Pancreas (tissue), 10 donors: ENCODE measurements at places on chromosomes 11 and 22.

- DNase-seq, result no peak
These were observed 84.2 kb upstream of the WNT7B start for GRCh38 chr22:46061124-46061500.

DNA sequence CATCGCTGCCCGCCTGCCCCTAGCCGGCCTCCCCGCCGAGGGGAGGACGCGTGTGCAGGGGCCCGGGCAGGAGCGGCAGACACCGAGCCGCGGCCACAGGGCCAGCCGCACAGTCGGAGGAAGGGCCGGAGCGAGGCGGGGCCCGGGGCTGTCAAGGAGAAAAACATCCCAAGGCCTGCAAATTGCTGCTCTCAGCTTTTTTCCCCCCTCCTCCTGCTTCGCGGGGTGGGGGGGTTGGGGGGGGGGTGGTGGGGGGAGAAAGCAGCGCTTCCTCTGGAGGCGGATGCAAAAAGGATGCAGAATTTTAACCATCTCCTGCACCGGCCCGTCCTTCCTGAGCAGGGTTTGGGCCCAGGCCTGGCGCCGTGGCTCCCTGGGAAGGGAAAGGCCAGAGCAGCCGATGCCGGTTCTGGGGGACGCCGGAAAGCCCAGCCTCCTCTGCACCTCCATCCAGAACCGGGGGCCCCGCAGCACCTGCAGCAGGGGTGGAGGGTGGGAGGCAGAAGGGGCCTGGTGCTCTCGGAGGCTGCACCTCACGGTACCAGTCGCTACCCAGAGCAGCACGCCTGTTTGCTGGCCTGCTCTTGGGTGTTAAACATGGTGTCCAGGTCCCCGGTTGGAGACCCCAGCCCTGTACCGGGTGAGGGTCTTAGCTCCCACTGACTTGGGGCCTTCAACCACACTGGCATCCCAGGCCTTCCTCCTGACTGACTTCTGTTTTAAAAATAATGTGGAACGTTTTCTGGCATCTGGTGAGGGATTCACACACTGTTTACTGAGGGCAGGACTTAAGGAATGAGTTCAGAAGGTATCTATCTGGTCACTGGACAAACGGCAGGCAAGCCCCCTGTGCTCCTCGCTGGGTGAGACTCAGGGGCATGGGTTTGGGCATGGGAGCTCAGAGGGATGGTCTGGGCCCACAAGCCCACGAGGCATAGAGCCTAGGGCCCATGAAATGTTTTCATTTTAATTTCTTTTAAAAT is 77.4 kb upstream of the WNT7B start:
- peak; percentile 74 for DNase-seq

- DNase-seq, result no peak
These were observed 16.9 kb downstream of the UPB1 start for GRCh38 chr22:24512043-24512442.

- DNase-seq, result no peak
These were observed 509.4 kb upstream of the API5 start for GRCh38 chr11:42802201-42802899.

DNA sequence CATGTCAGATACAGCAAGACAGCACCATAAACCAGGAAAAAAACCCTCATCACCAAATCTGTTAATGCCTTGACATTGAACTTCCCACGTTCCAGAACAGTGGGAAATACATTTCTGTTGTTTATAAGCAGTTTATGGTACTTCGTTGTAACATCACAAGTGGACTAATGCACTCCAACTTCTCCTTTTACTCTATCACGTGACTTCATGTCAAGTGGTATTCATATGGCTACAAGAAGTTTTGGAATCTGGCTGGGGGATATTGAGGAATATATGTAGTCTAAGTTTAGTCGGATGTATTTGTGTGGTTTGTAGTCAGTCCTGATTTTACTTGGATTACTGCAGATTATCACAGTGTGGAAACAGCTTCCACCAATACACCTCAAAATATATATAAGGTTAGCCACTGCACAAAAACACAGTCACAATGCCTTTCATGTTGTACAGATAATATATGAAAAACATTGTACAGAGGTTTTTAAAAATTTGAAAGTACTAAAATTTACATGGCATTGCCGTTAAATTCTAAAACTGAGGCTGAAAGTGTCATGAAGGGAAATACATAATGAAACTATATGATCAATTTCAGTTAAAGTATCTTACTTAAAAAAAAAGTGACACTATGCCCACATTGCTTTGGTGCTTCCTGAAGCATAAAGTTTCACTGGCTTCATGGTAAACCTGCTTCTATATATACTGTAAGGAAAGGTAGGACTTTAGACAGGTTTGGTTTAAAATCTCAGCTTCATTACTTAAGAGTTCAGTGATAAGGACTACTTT is 134.1 kb downstream of the CASP12 start:
- no peak for DNase-seq

GRCh38 chr22:25166266-25167040 is 33.2 kb upstream of the CRYBB3 start:
- DNase-seq, result no peak

GRCh38 chr22:31789803-31790202 is 36.0 kb downstream of the DEPDC5 start:
- no peak for DNase-seq

DNA sequence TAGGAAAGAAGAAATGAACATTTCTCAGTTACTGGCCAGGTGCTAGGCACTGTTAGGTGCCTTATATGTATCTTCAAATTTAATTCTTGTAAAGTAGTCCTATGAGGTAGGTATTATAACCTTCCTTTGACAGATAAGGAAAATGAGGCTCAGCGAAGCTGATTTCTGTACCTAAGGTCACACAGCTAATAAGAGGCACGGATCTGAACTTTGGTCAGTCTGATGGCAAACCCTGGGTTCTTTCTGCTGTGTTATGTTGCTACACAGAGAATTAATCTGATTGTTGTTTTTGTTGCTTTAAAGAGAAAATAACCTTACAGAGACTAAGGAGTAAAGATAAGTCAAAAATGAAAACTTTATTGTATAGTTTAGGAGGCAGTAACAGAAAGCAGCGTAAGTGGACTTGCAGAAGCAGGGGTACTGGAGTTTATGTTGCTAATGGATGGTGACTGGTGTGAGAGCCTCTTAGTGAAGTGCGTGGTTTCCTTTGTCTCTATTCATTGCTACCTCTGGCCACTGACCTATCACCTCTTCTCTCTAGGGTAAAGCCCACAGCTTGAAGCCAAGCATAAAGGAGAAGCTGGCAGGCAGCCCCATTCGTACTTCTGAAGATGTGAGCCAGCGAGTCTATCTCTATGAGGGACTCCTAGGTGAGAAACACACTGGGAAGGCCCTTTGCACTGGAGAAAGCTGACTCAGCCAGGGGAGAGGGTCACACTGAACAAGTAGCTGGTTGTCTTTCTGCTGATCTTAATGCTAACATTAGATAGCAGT is 38.3 kb downstream of the MADD start:
- DNase-seq, result no peak

DNA sequence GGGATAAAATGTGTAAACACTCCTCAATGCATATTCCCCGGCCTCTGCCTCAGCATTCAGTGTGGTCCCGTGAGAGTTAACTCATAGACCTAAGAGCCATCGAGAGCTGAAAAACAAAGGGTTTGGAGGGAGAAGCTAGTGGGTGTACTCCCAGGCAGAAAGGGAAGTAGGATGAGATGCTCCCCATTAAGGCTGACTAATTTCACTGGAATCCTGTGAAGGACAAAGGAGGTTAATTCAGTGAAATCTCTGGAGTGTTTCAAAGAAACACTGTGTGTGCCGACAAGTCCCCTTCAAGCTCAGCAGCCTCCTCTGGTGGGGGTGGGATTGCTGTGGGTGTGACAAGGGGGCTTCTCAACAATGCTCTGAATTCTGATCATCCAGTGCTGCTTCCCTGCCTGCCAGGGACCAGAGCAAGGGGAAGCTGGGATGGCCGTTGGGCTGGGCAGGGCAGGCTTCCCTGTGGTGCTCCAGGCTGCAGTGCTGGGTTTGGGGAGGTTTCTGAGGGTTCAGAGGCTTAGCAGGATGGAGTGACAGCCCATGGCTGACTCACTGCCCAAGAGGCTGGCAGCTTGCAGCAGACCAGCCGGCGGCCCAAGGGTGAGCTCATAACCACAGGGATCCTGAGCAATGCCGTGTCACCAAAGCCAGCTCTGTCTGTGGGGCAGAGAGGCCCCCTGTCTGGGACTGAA is 61.4 kb upstream of the BMAL1 start:
- no peak for DNase-seq

DNA sequence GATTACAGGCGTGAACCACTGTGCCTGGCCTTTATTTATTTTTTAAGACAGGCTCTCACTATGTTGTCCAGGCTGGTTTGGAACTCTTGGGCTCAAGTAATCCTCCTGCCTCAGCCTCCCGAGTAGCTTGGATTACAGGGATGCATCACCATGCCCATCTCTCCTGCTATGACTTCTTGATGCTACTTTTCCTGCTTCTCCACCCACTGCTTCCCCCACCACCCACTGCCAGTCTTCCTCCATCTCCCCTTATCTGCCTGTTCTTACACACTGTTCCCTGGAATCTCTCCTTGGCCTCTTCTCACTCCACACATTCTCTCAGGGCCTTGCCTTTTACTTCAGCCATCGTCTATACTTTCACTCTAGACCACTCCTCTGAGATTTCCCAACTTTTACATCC is 17.3 kb upstream of the TPP1 start:
- no peak for DNase-seq

- DNase-seq, result no peak
These were observed 62.5 kb upstream of the SORL1-AS1 start for GRCh38 chr11:121515335-121515671.
